ENCODE measurements at places on chromosomes 16 and 17.

GRCh38 chr17:45031231-45032173 is 19.9 kb downstream of the DCAKD start:
- DNase-seq = peak; percentile 51

GRCh38 chr16:87306516-87306915 is 10.7 kb downstream of the C16orf95 start:
- DNase-seq = no peak

DNA sequence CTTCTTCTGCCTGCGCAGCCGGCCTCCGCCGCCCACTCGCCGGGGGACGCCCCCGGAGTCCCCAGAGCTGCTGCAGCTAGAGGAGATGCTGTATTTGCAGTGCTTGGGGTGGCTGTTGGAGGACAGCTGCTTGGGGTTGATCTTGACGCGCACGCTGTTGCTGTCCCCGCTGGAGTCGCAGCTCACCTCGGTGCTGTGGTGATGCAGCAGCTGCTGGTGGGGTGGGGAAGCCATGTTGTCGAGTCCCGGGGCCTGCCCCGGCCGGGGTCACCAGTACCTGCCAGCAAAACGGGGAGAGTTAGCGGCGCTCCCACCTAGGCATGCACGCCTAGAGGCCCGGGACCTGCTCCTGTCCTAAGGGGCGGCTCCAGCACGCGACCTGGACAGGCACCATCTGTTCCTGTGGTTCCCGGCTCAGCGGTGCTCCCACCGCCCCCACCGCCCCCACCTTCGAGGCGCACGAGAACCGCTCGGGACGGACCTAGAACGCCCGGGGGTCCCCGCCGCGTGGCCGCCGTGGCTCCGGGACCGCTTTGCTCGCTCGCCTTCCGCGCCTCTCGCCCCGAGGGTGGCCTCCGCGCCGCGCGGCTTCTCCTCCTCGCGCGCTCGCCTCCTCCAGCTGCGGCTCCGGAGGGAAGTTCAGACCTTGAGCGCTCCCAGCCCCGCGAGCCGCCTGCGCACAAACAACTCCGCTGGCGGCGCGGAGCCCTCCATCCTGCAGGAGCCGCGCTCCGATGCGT is 863 bp downstream of the ADCY9 start:
- DNase-seq = peak; percentile 4

DNA sequence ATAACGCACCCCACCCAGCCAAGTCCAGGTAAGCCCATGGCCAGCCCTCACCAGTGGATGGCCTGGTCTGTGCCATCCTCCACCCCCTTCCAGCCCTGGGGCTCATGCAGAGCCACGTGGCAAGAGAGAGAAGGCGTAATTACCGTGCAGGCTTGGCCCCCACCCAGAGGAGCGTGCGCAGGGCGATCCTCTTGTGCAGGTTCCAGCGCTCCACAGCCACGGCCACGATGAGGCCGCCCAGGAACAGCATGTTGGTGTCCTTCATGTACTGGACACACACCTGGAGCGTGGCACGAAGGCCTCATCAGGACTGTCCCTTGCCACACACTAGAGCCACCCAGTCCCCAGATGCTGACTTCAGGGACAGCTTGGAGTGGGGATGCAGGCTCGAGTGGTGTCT is 6.7 kb downstream of the SLC13A5 start:
- DNase-seq = no peak

Data from NCI-H1694 treated with DMSO at 0.1 percent for 48 hours (cell line).